ENCODE measurements at places on chromosomes 12 and 14. TPM values are rescaled to one million over a fixed set of nuclear protein-coding genes. Genes with fewer than 3 reads are reported as not detected.

- no peak for DNase-seq
Observed at GRCh38 chr12:111442301-111443045, 36.8 kb downstream of the SH2B3 start.

DNA sequence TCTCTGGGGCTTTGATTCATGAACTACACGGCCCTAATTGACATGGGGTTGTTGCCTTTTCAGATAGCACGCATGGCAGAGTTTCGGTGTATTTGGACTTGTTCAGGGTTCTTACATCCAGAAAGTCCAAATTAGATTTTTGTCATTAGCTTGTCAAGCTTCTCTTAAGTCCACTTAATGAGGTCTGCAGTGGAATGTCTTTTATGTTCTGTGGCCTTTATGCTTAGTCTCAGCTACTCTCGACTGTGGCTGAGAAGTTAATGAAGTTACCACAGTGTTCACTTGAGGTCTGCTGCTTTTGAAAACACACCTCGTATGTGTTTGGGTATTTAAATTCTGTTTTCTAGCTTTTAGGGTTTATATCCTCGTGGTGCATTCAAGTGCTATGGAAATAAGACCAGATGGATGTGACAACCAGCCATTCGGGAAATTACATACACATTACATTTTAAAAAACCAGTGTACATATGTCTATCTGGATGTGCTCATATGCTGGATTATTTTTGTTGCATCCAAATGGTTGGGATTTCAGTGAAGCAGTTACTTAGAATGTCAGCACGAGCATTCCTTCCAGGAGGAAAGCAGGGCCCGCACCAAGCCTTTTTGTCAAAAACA lies 80.2 kb downstream of the RMST start:
- DNase-seq: no peak

GRCh38 chr14:89024691-89025090 lies 200.2 kb downstream of the TTC8 start:
- no peak for DNase-seq

- no peak for DNase-seq
Observed at GRCh38 chr12:125013816-125014442, 20.5 kb downstream of the BRI3BP start.

DCN gene
- not detected for total RNA-seq

Measured in OCI-LY7 (cell line).